ENCODE measurements at places on chromosomes 1 and 21.

GRCh38 chr21:26098772-26099397, 71.7 kb downstream of the APP start:
- no peak for DNase-seq

- peak; percentile 52 for DNase-seq
Measured at GRCh38 chr1:23838401-23838866, 13.2 kb upstream of the HMGCL start.

DNA sequence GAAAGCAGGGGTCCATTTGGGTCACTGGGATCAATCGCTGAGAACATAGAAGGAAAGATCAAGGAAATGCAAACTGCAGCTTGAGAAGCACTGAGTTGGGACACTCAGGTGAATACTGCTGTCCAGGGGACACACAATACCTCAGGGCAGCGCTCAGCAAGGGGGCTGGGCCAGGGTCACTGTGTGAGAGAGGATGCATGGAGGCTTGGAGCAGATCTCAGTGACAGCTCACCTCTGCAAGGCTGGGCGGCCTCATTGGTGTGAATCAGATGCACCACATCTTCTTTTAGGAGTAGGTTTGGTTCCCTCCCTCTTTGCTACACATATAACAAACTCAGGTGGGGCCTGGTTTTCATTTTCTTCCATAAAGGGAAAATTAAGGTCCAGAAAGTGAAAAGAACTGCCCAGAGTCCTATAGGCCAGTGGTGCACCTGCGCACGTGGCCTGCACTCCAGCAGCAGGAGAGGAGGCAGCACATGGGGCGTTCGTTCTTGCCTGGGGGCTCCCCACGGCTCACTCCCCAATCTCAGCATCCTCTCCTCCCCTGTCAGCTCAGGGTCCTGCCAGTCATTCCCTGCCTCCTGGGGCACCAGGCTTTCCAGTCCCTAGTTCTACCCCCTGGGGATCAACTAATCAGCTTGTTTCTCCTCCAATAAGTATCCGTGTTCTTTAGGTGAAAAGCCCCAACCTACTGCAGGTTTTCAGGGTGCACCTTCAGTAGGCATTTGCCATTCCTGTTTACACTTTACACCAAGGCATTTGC, 1.5 kb downstream of the A3GALT2 start:
- no peak for DNase-seq

DNA sequence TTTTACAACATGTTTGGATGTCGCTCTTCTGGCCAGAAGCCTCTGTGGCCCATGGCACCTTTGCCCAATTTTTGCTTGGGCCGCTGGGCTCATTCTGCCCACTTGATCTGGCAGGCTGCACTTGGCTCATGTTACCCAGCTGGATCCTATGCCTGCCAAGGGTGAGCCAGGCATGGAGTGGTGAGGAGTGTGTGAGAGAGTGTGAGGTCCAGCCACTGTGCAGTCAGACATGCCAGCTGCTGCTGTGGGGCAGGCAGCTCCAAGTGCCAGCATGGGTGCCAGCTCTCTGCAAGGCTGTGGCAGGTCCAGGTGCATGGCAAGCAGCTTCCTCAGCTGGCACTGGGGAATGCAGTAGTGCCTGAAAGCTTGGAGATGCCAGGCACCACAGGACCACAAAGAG, 71.0 kb downstream of the EBNA1BP2 start:
- no peak for DNase-seq

DNA sequence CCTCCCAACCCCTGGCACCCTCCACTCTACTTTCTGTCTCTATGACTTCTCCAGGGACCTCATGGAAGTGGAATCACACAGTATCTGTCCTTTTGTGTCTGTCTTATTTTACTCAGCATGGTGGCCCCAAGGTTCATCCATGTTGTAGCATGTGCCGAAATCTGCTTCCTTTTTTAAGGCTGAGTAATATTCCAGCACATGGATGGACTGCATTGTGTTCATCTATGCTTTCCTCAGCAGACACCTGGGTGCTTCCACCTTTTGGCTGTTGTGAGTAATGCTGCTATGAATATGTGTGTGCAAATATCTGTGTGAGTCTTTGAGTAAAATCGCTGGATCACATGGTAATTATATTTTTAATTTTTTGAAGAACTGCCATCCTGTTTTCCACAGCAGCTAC, 1.6 kb upstream of the PFKL start:
- DNase-seq: no peak

- DNase-seq: no peak
Measured at GRCh38 chr1:72891976-72892375, 609.6 kb upstream of the NEGR1 start.

DNA sequence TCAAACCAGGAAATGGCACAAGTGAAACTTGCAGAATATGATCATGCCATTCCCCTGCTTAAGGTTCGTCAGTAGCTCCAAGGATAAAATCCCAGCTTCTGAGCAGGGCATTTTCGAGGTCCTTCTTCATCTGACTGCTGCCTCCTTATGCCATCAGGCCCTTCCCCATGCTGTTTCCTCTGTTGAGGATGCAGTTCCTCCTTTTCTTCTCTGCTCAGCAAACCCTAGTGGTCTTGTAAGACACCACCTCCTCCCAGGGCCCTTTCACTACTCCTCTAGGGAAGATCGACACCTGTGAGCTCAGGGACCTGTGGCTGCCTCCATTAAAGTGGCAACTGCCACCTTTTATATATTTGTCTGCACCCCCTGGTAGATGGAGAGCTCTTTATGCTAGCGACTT, 62.1 kb upstream of the JUN start:
- DNase-seq: no peak

DNA sequence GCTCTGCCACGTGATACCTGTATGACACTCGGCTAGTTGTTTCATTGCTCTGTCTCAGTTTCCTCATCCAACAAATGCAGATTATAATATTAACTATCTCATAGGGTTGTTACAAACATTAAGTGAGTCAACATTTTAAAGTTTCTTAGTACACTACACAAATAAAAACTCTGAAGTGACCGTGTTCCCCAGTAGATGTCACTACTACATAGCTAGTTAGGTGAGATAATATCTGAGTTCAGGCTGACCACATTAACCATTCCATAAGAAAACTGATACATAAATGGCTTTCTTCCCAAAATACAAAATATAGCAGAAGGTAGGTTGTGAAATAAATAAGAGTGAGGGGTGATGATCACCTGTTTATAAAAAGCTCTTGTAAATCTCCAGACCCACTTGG, 214.1 kb downstream of the NUF2 start:
- DNase-seq: no peak

GRCh38 chr1:200152336-200152735, 124.8 kb downstream of the NR5A2 start:
- no peak for DNase-seq

DNA sequence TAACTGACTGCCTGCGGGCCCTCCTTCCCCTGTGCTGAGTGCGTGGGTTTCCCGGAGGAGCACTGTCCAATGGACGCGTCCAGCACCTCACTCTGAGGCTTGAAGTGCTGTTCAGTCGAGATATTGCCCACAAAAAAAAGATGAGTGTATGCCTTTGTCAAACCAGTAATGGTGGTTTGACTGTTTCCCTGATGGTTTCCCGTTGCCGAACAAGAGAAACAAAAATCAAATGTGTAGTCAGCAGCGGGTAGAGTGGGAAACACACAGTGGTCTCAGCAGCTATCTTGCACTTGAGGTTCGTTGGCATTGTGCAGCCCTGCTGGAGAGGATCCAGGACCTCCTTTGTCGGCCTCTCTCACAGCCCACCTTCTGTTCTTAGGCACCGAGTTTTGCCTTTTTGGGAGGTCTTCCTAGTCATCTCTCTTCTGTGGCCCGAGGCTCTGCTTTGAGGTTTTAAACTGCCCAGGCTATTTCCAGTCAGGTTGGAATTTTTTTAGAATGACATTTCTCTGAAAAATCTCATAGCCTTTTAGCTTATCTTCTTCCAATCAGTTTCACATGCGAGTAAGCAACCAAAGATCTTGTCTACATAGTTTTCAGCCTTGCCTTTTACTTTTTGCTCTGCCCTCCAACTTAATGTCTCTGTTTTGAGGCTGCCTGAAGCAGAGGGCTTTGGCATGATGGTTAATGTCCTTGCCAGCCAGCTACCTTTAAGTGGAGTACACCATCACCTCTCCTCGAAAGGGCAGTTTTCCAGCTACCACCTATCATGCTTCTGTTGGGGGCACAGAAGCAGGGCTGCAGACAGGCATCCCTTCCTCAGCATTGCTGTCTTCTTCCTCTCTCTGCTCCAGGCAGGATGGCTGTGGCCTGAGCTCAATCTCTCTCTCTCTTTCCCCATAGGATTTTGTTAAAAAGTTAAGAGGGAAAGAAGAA, 132.3 kb downstream of the URB2 start:
- no peak for DNase-seq

- DNase-seq: no peak
Measured at GRCh38 chr1:207112616-207113296, 8.7 kb downstream of the C4BPA start.

DNA sequence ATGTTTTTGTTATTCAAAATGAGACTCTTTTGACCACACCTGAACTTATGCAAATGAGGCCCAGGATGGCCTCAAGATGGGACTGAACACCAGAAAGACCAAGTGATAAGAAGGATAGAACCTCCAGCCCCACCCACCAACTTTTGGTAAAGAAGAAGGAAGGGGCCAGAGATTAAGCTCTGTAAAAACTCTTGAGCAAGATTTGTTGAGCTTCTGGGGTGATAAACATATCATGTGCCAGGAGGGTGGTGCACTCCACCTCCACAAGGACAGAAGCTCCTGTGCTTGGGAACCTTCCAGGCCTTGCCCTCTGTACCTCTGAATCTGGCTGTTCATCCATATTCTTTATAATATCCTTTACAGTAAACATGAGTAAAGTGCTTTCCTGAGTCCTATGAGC, 5.3 kb downstream of the RSPH1 start:
- no peak for DNase-seq

- DNase-seq: no peak
Measured at GRCh38 chr1:11615090-11615489, 39.1 kb downstream of the FBXO2 start.

GRCh38 chr1:247681288-247681897, 1.9 kb upstream of the OR13G1 start:
- DNase-seq: peak; percentile 29

DNA sequence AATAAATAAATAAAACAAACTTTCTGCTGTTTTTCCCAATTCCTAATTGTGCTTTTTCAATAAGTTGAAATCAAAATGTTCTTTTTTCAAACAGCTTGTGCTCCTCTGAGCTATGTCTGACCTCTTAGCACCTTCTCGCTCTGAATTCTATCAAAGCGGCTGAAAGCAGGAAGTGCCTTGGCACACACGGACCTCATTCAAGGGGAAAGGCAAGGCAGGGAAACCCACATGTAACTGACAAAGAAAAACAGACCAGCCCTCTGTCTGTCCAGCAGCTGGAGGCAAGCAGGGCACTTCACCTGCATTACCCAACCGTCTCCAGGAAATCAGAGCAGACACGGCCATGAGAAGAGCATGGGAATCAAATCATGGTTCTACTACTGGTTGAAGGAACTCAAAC, 56.7 kb downstream of the PLPP3 start:
- no peak for DNase-seq

GRCh38 chr1:174167265-174167803, 8.0 kb downstream of the RABGAP1L start:
- DNase-seq: no peak

- DNase-seq: no peak
Measured at GRCh38 chr1:234234199-234234598, 139.1 kb upstream of the COA6 start.

DNA sequence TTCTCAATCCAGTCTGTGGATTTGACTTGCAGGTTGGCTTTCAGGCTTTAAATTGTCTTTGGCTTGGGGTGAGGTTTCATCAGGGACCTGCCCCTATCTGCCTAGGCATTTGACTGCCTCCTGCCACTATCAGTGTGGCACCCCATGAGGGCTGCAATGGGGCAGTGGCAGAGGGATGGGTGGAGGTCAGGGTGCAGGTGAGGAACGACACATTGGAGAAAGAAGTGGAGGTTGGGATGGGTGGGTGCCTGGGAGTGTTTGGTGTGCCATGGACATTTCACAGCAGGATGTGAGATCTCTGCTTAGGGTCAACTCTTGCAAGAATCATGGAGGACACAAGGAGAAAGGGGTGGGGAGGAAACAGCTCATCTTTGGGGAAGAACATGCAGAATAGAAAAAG, 625.1 kb downstream of the PTPRU start:
- DNase-seq: no peak

DNA sequence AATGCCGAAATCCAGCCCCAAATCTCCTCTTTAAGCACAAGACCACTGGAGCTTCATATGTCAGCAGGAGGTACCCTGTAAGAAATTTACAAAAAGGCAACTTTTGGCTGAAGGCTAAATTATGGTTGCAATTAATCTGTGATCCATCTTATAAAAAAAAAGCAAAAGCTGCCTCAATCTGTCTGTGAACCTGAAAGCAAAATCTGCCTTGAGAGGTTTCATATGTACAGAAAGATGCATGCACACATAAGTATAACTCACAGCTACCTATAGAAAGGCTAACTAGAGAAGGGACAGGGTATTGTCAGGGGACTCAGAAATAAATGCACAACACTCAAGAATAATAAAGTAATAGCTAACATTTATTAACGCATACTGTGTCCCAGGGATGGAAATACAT, 964.2 kb upstream of the ADGRL2 start:
- no peak for DNase-seq

- no peak for DNase-seq
Measured at GRCh38 chr1:54115520-54115919, 37.3 kb downstream of the CDCP2 start.

DNA sequence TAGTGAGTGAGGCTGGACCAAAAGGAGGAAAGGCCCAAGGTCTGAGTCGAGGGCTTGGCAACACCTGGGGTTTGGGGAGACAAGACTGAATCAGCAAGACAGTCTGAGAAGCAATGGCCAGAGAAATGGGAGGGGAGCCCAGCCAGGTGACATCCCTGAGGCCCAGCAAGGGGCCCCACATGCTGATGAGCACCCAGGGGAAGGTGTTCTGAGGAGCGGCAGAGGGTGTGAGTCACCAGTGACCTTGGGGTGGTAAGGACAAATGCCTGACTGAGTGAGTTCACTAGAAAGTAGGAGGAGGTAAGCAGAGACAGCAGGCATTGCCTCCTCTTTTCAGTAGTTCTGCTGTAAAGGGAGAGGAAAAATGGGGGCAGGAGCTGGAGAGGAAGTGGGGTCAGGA, 192.4 kb upstream of the GALNT2 start:
- DNase-seq: no peak

DNA sequence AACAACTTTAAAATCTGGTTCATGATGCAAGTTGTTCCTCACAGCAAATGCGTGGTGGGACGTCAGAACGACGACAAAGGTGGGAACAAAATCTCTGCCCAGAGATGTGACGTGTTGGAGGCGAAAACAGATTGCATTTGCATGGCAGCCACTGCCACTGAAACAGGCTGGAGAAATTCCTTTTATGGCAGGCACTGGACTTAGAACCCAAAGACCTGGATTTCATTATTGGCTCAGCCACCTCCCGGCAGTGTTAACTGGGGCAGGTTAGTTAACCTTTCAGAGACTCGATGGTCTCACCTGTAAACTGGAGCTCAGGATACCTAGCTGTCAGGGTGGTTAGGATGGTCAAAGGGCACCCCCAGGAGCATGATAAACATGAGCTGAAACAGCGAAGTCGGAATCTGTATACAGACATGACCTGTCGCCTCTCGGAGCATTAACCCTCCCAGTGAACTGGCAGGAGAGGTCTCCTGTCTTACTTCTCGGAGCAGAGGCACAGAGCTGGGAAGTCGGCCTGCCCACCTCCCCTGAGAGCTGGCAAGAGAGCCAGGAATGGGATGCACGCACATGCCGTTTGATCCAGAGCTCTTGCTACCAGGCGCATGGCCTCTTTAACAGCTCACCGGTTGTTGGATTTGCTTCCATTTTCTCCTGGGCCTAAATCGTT, 59.2 kb upstream of the TARBP1 start:
- no peak for DNase-seq

- no peak for DNase-seq
Measured at GRCh38 chr1:56278061-56278460, 301.3 kb downstream of the PLPP3 start.
